Activated naive CD8-positive, alpha-beta T cell treated with anti-CD3 and anti-CD28 coated beads, Interleukin-2, amount 10 ng/mL, durations not matched to agents 7 days and 5 days (primary cell): ENCODE measurements at places on chromosomes 3 and 15. TPM values are rescaled to one million over a fixed set of nuclear protein-coding genes. Genes with fewer than 3 reads are reported as not detected.

DNA sequence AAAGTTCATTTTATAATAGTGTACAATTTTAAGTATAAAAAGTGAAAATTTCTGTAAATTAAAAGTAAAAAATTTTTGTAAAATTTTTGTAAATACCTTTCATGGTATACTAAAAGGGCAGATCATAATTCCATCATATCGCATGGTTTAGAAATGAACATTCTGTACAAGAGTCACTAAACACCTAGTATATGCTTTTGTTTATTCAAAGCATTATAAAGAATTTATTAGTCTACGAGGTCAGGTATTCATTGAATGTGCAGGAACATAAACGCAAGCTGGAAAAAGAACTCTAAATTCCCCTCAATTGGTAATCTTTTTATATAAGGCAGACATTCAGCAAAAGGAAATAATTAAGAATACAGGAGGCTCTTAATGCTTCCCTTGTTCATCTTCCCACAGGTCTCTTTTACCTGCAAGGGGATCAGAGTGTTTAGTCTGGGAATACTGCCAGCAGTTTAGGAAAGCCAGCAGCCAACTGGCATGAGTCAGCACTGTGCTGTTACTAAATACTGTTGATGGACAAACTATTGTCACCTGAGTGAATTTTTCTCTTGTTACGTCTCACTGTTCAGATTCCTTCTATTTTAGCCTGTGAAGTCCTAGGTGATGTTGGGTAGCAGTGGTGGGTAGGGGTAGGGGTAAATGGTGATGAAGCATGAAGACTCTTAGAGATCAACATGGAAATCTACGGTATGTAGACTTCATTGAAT is 70.1 kb downstream of the UQCC5 start:
- no peak for DNase-seq
- no peak overlapping the region for H3K4me3 ChIP-seq
- H3K36me3 ChIP-seq = peaks cover 68% of the 10 kb centered on the region
- no peaks in the 10 kb centered on the region for H3K27me3 ChIP-seq
- H3K27ac ChIP-seq = no peak overlapping the region

DNA sequence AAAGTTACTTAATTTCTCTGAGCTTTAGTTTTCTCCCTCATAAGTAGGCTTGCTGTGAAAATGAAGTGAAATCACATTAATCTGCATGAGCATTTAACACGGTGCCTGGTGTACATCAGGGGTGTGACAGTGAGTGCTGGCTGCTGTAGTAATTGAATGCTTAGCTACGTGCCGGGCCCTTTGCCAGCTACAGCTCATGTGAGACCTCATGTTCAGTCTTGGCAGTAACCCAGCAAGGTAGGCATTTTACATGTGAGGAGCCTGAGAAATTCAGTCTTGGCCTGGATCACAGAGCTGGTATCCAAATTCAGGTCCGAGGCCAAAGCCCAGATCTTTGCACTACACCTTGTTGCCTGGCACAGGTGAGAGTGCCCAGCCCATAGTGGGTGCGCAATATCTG is 9.1 kb downstream of the GHRL start:
- H3K27ac ChIP-seq = no peak overlapping the region
- H3K36me3 ChIP-seq = peaks cover 17% of the 10 kb centered on the region
- no peak overlapping the region for H3K4me3 ChIP-seq
- no peaks in the 10 kb centered on the region for H3K27me3 ChIP-seq
- DNase-seq = no peak

DNA sequence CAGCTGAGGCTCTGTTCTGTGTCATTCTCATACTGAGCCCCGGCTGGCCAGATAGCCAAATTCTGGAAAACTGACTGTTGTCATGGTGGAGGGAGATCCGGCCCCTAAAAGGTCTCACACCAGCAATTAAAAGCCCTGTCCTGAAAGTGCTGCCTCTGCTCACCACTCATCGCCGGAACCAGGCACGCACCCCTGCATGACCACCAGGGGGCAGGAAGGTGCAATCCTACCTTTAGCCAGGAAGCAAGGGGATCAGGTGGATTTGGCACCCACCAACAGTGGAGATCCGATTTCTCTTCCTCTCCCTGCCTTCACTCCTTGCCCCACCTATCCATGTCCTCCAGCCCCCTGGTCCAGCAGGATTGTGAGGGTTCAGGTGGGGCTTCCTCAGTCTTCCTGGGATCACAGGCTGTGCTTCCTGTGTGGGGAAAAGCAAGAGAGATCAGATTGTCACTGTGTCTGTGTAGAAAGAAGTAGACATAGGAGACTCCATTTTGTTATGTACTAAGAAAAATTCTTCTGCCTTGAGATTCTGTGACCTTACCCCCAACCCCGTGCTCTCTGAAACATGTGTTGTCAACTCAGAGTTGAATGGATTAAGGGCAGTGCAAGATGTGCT is 16.1 kb upstream of the CACNA2D2 start:
- peak; percentile 79 for DNase-seq
- no peaks in the 10 kb centered on the region for H3K36me3 ChIP-seq
- H3K4me3 ChIP-seq = no peak overlapping the region

- H3K36me3 ChIP-seq = no peaks in the 10 kb centered on the region
- H3K27me3 ChIP-seq = peaks cover 76% of the 10 kb centered on the region
- DNase-seq = no peak
- no peak overlapping the region for H3K27ac ChIP-seq
Measured at GRCh38 chr15:29820394-29821154, 1.7 kb downstream of the TJP1 start.

- no peaks in the 10 kb centered on the region for H3K27me3 ChIP-seq
- H3K4me3 ChIP-seq = no peak overlapping the region
- no peaks in the 10 kb centered on the region for H3K36me3 ChIP-seq
- no peak overlapping the region for H3K27ac ChIP-seq
- no peak for DNase-seq
Measured at GRCh38 chr3:48140936-48141603, 47.1 kb downstream of the CDC25A start.

Gene NEK10
- total RNA-seq = 0.79 TPM

DNA sequence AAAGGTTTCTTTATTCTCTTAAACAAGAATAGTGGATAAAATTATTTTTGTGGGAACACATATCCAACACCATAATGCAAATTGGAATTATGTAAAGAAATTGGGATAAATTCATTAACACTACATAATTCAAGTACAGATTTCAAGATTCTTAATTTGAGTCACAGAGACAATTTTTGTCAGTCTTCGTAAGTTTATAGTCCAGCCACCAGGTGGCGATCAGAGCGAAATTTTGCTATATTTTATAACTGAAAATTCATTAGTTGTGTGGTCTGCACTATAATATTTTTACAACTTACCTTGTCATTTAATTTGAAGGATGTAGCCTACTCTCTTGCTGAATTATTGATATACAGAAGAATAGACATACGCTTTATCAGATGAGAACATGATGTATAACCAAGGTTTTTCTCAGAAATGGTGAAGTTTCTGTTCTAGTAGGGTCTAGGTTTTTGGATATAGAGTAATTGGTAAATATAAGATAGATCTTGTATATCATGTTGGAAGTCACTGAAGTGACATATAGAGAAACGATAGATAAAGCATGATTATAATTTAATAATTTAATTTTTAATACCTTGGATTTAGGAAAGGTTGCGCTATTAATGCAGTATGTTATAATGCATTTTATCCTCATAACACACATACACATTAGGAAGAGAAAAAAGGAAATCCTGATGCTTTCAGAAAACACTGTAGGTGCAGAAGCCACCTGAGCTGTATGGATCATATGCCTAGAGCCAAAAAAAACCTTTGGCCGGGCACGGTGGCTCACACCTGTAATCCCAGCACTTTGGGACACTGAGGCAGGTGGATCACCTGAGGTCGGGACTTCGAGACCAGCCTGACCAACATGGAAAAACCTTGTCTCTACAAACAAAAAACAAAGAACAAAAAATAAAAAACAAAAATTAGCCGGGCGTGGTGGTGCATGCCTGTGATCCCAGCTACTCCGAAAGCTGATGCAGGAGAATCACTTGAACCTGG is 31.7 kb downstream of the PLSCR4 start:
- H3K36me3 ChIP-seq = no peaks in the 10 kb centered on the region
- peaks cover 7% of the 10 kb centered on the region for H3K27me3 ChIP-seq
- H3K4me1 ChIP-seq = peaks cover 2% of the 10 kb centered on the region
- H3K27ac ChIP-seq = no peak overlapping the region
- no peak overlapping the region for H3K4me3 ChIP-seq
- no peak for DNase-seq

- peaks cover 42% of the 10 kb centered on the region for H3K36me3 ChIP-seq
- DNase-seq = no peak
- H3K27ac ChIP-seq = no peak overlapping the region
- H3K4me3 ChIP-seq = no peak overlapping the region
- no peaks in the 10 kb centered on the region for H3K27me3 ChIP-seq
- peaks cover 5% of the 10 kb centered on the region for H3K4me1 ChIP-seq
Measured at GRCh38 chr15:56148064-56148463, 95.6 kb downstream of the RFX7 start.

DNA sequence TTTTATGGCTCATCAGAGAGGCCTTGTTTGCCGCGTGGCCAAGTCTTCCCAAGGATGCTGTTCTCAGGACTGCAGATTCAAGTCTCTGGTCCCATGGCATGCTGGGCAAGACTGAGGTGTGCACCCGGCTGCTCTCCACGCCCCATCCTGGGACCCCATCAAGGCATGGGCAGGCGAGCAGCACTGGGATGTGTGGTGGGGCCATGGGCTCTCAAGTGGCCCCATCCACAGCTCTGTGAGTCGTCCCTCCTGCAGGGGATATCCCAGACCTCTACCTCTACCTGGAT is 13.1 kb upstream of the GP9 start:
- peaks cover 7% of the 10 kb centered on the region for H3K27me3 ChIP-seq
- H3K4me1 ChIP-seq = peaks cover 2% of the 10 kb centered on the region
- no peak overlapping the region for H3K4me3 ChIP-seq
- H3K27ac ChIP-seq = no peak overlapping the region
- H3K36me3 ChIP-seq = peaks cover 8% of the 10 kb centered on the region

DNA sequence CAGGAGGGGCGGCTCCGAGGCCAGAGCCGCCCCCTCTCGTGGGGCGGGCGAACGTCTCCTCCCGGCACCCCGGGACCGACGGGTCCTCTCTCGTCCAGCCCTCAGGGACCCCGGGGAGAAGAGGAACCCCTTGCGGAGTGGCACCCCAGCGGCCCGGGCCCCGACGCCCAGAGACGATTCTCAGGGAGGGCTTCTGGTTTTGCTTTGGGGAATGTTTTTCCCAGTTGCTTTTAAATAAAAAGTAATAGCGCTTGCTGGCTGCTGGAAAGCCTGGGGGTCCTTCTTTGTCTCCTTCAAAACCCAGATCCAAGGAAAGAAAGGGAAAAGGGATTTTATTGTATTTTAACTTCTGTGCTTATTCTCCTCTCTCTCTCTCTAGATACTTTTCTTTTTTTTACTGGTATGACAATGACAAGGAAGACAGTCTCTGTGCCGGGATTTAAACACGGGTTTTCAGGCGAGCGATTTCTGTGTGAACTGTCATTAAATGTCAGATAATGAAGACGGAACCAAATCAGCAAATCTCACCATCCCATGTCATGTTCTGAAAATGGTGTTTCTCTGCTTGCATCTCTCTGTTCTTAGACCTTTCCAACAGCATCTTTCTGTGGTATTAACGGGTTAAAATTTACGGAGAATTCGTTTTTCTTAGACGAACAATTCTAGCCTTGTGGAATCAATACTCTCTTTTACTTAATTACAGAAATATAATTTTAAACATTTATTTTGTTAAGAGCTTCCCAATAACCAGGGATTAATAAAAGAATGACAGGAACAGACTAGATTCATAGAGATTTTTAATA is 530 bp upstream of the PCOLCE2 start:
- H3K4me1 ChIP-seq = peaks cover 5% of the 10 kb centered on the region
- no peaks in the 10 kb centered on the region for H3K36me3 ChIP-seq
- no peak for DNase-seq
- H3K4me3 ChIP-seq = peak overlapping the region; percentile 65
- H3K27me3 ChIP-seq = peaks cover 63% of the 10 kb centered on the region

GRCh38 chr15:90957031-90957790 is 2.5 kb downstream of the RCCD1 start:
- H3K4me3 ChIP-seq = peak overlapping the region; percentile 86
- no peak for DNase-seq
- H3K36me3 ChIP-seq = peaks cover 18% of the 10 kb centered on the region
- peaks cover 16% of the 10 kb centered on the region for H3K4me1 ChIP-seq
- H3K27ac ChIP-seq = peak overlapping the region; percentile 39

GRCh38 chr15:69861331-69862171 is 236.2 kb downstream of the TLE3 start:
- no peaks in the 10 kb centered on the region for H3K36me3 ChIP-seq
- H3K27me3 ChIP-seq = peaks cover 14% of the 10 kb centered on the region
- DNase-seq = no peak

- H3K4me3 ChIP-seq = no peak overlapping the region
- no peaks in the 10 kb centered on the region for H3K36me3 ChIP-seq
Measured at GRCh38 chr15:33200903-33201302, 6.4 kb upstream of the FMN1 start.

Gene MESP2
- total RNA-seq = not detected

GRCh38 chr3:52019352-52020080 is 23.8 kb upstream of the RPL29 start:
- no peaks in the 10 kb centered on the region for H3K27me3 ChIP-seq
- H3K27ac ChIP-seq = no peak overlapping the region
- no peaks in the 10 kb centered on the region for H3K36me3 ChIP-seq
- peaks cover 2% of the 10 kb centered on the region for H3K4me1 ChIP-seq
- H3K4me3 ChIP-seq = no peak overlapping the region
- DNase-seq = no peak

- peaks cover 16% of the 10 kb centered on the region for H3K4me1 ChIP-seq
- no peaks in the 10 kb centered on the region for H3K27me3 ChIP-seq
- H3K27ac ChIP-seq = no peak overlapping the region
- H3K4me3 ChIP-seq = no peak overlapping the region
- H3K36me3 ChIP-seq = peaks cover 2% of the 10 kb centered on the region
- no peak for DNase-seq
Measured at GRCh38 chr15:63945838-63946298, 100.4 kb downstream of the DAPK2 start.

- no peaks in the 10 kb centered on the region for H3K27me3 ChIP-seq
- H3K4me3 ChIP-seq = no peak overlapping the region
- peaks cover 29% of the 10 kb centered on the region for H3K36me3 ChIP-seq
- no peak overlapping the region for H3K27ac ChIP-seq
- H3K4me1 ChIP-seq = peaks cover 7% of the 10 kb centered on the region
Measured at GRCh38 chr3:187758318-187758955, 13.2 kb upstream of the BCL6 start.

DNA sequence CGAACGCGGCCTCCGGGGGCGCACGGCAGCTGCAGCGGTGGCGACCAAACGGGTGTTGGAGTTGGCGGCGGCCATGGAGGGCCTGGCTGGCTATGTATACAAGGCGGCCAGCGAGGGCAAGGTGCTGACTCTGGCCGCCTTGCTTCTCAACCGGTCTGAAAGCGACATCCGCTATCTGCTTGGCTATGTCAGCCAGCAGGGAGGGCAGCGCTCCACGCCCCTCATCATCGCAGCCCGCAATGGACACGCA is 725 bp downstream of the FEM1B start:
- peak overlapping the region; percentile 96 for H3K4me3 ChIP-seq
- H3K4me1 ChIP-seq = peaks cover 30% of the 10 kb centered on the region
- H3K27ac ChIP-seq = peak overlapping the region; percentile 95

GRCh38 chr3:111605493-111605892 is 10.3 kb upstream of the ZBED2 start:
- H3K4me1 ChIP-seq = peaks cover 79% of the 10 kb centered on the region
- no peak overlapping the region for H3K4me3 ChIP-seq
- no peak for DNase-seq
- no peaks in the 10 kb centered on the region for H3K27me3 ChIP-seq
- peak overlapping the region; percentile 49 for H3K27ac ChIP-seq

Gene PLCH1
- 5.1 TPM for total RNA-seq
